Activated CD4-positive, alpha-beta T cell treated with anti-CD3 and anti-CD28 coated beads, Interleukin-2, amount 50 U/mL, for 4 hours (primary cell): ENCODE measurements at places on chromosomes 16 and 17.

- no peak for DNase-seq
Measured at GRCh38 chr16:48614759-48615158, 4.8 kb upstream of the N4BP1 start.

DNA sequence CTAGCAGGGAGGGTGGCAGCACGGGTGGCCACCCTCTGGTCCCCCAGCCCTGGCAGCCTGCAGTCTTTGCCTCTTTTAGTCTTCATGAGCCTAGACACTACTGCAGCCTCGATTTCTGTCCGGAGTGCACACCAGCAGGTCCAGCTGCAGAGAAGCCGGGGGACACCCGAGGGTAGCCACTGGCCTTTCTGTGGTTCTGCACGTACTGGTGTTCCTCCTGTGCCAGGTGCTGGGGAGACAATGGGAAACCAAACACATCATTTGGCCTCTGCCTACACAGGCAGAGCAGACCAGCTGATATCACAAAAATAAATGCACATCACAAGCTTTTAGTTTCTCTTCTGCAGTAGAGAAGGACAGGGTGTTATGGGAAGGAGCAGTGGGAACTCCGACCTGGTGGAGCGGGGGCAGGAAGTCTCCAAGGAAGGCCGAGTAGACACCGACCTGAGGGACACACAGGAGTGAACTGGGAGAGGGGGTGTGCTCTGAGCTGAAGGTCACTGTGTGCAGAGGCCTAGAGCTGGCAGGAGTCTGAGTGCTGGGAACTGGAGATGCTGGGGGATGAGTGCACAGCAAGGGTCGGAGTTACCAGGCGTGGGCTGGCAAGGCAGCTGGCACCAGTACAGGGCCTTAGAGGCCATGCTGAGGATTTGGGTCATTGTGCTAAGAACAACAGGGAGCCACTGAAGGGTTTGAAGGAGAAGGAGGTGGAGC lies 23.1 kb downstream of the GPT2 start:
- DNase-seq: no peak

- peak; percentile 19 for DNase-seq
Measured at GRCh38 chr17:30093463-30094147, 23.0 kb upstream of the NSRP1 start.

DNA sequence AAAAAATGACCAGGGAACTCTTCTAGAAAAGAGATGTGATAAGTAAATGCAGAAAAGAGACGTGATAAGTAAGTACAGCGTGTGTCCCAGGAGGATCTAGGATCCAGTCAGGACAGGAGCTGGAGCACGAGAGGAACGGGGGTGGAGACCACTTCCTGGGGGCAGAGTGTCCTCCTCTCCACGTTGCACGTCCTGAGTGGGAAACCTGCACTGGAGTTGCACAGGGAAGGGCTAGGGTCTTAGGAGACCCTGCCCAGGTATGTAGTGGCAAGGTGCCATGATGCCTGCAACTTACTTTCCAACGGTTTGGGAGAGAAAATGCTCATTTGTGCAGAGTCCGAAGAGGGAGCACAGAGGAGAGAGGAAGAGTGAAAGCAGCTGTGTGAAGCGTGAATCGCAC lies 55.8 kb downstream of the RNF213 start:
- DNase-seq: no peak

GRCh38 chr17:28722417-28723158 lies 2.8 kb downstream of the RPL23A start:
- DNase-seq: no peak

DNA sequence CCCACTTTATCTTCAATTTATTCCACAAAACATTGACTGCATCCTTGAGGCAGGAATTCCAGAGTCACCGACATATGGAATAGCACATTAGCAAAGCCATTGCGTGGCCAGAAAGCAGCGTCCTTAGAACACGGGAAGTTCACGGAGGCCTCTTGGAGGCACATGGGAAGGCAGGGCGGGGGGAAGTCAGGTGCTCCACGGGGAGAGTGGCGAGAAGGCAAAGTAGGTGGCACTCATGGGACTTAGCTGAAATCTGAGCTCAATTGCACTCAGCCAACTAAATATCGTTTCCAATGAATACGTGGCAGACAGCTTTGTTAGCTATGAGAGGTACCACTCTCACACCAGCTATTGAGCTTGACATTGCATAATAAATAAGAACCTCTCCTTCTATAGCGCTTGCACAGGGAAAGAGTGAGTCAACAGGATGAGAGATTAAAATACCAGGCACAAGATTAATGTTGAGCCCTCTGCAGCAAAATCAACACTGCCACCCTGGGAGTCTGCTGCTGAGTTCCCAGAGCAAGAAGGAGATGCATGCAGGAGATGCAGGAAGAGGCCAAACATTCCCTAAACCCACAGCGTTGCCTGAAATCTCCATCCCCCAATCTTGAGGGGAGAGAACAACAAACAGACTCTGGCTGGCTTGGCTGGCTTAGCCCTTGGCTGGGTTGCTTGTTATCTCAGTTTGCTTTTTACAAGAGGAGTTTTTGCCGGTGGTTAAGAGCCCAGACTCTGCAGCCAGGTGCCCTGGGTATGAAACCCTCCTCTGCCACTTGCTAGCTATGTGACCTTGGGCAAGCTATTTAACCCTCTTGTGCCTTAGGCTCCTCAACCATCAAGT lies 28.8 kb downstream of the ABCC12 start:
- DNase-seq: no peak

DNA sequence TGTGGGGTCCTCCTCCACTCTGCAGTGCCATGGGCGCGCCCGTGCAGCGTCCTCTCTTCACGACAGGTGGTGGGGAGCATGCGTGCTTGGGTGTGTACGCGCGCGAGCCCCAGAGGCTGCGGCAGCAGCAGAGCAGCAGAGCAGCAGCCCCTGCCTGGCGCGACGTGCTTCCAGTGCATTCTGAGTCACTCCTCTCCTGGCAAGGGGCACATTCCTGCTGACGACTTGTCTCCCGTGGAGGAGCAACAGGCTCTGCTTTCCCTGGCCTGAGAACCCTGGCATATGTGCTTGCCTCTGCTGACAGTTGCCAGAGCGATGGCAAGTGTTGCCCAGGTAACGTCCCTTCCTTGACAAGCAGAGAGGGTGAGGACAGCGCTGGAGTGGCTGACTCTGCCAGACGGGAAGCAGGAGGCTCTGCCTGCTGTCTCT lies 133.8 kb upstream of the PLCG2 start:
- no peak for DNase-seq

DNA sequence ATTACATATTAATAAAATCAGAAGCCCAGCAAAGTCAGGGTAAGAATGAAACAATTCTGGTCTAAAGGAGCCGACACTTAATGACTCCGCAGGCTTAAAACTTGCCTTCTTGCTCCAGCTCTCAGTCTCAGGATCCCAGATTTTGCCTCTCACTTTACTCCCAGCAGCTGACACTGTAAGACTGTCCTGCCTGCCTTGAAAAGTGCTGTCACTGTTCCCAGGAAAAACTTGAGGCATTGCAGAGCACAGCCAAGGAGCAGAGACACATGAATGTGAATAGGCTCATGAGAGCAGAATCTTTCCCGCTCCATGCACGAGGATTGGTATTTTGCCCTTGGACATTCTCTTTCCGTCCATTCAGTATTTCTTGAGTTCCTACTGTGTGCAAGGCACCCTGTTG lies 457.6 kb upstream of the ZFHX3 start:
- DNase-seq: no peak

DNA sequence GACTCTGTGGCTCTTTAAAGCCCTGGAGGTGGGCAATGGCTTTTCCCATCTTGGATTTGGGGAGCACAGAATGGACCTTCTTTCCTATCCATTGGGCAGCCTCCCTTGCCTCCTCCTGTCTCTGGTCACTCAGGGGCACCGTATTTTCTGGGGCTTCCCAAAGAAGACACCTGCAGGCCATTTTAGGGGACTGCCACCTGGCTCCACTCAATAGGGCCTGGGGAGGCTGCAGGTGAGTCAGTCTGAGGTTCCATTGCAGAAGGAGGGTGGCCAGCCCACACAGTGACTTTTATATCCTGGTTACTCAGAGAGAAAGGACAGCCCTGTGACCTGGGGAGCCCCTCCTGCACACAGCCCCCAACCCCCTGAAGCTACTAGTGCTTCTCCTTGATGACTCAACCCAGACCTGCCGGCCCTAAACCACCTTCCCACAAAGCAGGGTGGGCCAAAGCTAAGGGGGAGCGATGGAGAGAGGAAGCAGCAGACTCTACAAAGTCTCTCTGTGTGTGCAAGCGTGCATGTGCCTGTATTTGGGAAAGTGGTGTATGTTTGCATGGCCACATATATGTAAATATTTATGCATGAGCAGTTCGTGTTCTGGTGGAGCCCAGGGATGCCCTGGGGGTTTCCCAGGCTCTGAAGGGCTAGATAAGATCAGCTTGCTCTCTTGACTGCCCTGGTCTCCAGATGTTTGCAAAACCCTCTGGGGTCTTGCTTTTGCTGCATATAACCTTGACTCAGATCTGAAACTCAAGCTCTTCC lies 5.0 kb downstream of the CX3CL1 start:
- DNase-seq: no peak

DNA sequence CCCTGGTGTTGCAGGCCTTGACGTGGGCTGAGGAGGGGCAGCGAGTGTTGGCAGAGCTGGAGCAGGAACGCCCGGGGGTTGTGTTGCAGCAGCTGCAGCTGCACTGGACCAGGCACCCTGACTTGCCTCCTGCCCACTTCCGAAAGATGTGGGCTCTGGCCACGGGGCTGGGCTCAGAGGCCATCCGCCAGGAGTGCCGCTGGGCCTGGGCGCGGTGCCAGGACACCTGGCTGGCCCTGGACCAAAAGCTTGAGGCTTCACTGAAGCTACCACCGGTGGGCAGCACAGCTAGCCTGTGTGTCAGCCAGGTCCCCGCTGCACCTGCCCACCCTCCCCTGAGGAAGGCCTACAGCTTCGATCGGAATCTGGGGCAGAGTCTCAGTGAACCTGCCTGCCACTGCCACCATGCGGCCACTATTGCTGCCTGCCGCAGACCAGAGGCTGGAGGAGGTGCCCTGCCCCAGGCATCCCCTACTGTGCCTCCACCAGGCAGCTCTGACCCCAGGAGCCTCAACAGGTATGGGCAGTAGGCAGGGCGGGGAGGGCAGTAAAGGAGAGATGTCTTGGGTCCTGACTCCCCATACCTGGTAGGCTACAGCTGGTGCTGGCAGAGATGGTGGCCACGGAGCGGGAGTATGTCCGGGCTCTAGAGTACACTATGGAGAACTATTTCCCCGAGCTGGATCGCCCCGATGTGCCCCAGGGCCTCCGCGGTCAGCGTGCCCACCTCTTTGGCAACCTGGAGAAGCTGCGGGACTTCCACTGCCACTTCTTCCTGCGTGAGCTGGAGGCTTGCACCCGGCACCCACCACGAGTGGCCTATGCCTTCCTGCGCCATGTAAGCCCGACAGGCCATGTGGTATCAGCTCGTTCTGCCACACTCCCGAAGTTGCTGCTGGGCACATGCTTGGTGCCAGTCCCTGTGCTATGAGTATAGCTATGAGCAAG lies 5.6 kb downstream of the PLEKHG4 start:
- no peak for DNase-seq

- no peak for DNase-seq
Measured at GRCh38 chr17:37239690-37240334, 136.0 kb upstream of the C17orf78 start.

DNA sequence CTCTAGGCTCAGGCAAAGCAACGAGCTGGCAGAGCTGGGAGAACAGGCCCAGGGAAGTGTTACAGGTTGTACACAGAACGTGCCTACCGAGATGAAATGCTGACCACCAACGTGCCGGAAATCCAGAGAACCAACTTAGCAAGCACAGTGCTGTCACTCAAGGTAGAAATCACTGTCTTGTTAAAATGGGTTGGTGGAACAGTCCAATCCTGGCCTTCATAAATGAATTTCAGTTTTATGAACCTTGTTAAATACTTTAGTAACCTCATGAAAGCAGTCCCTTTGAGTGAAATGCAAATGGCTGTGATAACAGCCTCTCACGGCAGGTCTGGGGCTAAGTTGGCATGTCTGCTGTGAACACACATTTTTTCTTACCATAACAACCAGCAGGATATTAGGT lies 29.0 kb downstream of the ETV4 start:
- DNase-seq: no peak

DNA sequence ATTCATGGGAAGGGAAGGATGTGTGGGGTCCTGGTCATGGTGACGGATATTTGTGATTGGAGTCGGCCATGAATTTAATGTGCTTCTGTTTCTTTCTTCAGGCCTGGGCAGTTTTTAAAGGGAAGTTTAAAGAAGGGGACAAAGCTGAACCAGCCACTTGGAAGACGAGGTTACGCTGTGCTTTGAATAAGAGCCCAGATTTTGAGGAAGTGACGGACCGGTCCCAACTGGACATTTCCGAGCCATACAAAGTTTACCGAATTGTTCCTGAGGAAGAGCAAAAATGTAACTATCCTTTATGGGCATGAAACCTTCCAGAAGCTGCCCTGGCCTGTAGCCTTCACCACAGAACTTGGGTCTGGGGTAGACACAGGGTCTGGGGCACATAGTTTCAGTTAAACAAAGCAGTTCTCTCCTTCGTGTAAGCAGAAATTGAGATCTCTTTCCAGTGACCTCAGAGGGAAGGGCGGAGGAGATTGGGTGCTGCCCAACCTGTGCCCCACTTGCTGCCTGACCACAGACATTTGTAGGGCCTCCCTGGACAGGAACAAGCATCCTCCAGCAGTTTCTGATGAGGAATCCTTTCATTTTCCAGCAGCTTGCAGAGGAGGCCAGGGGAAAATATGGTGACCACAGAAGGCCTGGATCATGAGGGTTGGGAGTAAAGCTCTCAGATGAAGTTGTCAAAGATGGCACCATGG lies 10.1 kb downstream of the IRF8 start:
- no peak for DNase-seq

DNA sequence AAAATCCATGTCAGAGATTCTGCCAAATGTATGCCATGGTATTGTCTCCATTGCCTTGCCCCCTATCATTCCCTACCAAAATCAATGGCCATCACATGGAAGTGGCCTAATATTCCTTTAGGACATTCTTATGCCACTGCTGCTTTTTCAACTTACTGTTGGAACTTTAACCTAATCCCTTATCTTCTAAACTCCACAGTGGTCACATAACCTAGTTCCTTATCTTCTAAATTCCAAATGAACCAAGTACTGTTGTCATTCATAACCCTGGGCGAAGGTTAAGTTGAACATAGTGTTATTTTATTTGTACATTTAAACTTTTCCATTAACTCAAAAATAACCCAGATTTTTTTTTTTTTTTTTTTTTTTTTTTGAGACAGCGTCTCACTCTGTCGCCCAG lies 3.6 kb downstream of the HSF5 start:
- no peak for DNase-seq

GRCh38 chr17:71667661-71668060 lies 453.2 kb upstream of the SOX9 start:
- DNase-seq: no peak

DNA sequence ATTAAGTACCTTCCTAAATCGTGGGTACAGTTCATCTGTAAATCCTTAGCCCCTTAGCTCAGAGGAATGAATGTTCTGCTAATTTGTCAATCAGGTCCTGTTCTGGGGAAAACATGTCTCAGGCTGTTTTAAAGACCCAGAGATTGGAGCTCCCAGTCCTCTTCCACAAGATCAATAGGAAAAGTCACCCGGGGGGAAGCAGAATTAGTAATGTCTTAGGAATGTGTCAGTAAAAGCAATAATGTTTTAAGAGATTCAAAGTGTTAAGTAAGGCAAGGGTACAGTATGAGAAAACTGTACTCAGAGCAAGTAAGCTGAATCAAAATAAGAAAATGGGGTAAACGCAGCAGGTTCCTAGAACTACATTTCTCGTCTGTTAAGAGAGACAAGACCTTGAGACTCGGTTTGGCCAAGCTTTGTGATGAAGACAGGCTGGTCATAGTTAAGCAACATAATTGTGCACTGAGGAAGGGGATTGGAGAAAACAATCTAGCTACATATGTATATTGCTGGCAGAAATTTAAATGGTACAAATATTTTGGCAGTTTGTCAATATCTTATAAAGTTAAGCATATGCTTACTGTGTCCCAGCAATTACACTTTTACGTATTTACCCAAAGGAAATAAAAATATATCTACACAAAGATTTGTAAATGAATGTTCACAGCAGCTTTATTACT lies 192.9 kb upstream of the C17orf78 start:
- no peak for DNase-seq
